ENCODE measurements at places on chromosomes 16 and 17.

DNA sequence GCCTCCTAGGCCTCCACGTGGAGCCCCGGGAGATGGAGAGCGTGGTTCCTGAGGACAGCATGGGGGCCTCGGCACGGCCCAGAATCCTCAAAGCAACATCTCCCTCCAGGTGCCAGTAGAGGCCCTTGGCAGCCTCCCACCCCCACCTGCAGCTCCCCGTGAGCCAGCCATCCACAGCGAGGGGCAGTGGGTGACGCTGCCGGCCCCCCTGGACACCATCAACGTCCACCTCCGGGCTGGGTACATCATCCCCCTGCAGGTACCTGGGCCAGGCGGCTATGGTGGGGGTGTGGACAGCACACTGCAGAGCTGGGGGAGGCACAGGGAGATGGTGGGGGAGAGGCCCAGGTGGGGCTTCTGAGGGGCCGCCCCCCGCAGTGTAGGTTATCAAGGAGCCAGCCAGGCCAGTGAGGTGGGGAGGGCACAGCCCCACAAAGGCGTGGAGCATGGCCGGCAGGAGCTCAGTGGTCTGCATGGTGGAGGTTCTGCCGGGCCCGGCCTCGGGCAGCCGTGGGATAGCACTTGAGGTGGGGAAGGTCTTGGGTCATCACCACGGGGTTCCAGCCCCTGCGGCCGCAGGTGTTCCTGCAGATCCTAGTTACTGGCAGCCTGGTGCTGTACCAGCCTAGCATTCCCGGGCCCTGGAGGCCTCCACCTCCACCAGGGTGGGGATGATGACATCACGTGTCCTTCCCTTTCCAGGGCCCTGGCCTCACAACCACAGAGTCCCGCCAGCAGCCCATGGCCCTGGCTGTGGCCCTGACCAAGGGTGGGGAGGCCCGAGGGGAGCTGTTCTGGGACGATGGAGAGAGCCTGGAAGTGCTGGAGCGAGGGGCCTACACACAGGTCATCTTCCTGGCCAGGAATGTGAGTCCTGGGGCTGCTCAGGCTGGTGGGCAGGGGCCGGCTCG, 16.4 kb downstream of the GAA start:
- DNase-seq: no peak

GRCh38 chr16:8505327-8505991, 84.9 kb downstream of the TMEM114 start:
- DNase-seq: no peak

DNA sequence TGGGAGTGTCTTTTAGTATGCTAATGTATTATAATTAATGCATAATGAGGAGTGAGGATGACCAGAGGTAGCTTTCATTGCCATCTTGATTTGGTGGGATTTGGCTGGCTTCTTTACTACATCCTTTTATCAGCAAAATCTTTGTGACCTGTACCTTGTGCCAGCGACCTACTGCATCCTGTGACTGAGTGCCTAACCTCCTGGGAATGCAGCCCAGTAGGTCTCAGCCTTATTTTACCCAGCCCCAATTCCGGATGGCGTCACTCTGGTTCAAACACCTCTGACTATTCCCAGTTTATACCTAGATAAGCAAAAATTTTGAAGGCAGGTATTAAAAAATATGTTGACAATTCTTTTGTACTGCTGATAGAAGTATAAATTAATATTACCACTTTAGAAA, 10.5 kb upstream of the BLMH start:
- DNase-seq: no peak

- no peak for DNase-seq
Measured at GRCh38 chr17:60163108-60163784, 13.5 kb downstream of the CA4 start.

- no peak for DNase-seq
Measured at GRCh38 chr16:78060295-78060694, 37.9 kb downstream of the CLEC3A start.

DNA sequence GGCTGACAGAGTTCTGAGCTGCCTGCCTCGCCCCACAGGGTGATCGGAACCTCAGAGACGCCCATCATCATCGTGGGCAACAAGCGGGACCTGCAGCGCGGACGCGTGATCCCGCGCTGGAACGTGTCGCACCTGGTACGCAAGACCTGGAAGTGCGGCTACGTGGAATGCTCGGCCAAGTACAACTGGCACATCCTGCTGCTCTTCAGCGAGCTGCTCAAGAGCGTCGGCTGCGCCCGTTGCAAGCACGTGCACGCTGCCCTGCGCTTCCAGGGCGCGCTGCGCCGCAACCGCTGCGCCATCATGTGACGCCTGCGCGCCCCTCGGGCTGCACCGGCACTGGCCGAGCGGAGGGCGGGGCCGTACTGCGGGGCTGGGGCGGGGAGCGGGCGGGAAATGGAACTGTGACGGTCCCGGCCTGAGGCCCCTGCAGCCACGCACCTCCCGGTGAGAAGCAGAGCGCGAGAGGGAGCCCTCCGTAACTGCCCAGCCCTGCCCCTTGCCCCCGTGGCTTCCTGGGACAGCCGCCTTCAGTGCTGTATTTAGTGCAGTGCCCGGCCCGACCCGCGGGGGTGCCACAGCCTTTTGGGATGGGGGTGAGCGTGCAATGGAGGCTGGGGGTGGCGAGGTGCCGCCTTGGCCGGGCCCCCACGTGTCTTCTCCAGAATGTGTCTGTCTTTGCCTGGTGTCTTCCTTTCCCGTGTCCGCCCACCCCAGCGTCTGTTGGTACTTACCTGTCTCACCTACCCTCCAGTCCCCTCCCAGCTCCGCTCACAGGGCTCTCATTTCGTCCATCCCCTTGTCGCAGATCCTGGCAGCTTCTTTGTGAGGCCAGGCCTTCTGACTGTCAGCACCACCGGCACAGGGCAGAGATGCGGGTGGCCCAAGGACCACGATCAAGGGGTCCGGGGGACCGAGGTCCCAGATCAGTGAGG, 9.8 kb downstream of the RASL10B start:
- DNase-seq: no peak

- DNase-seq: peak; percentile 21
Measured at GRCh38 chr17:75689441-75689873, 22.3 kb downstream of the SAP30BP start.

DNA sequence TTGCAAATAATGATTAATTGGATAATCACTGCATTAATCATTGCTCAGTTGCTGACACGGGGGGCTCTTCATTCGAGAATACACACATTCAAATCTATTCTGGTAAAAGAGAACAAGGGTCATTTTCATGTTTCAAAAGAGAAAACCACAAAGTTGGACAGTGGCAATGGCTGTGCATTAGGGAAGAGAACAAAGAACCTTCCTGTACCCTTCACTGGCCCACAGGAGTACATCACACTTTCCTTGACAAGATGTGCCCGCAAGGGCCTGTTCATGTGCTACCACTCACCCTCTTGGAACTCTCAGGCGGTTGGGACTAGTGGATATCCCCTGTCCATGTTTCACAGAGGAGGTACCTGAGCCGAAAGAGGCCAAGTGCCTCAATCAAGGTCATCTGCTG, 223.2 kb downstream of the ZFHX3 start:
- DNase-seq: no peak

DNA sequence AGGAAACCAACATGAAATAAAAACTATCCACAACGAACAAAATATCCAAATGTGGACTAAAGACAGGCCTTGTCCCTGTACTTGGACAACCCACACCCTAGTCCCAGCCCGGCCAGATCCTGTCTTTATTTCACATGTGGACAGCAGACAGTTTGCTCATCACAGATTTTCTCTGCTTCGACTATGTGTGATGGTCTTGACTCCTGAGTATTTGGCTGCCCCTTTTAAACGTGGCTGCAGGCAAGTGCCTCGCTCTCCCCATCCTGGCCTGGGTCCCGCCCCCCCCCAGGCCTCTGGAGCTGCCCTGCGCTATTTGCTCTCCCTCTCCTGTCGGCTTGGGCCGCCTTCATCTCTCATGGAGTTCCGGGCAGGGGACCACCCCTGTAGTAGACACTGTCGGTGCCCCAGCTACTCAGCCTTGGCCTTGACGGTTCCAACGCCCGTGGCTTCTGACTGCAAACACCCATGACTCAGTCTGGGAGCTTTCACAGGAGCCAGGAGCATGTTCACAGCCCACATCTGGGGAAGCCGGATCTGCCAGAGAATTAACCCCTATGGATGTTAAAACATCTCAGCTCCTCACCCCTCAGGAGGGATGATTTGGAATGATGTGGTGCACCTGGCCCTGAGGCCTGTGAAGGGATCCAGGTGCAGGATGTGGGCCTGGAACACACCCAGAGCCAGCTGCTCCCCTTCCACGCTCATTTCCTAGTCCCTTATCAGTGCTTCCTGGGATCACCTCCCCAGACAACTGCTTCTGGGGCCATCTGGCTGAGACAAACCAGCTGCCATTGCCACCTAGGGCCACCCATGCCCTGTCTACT, 229.7 kb upstream of the RPL38 start:
- no peak for DNase-seq

- DNase-seq: peak; percentile 76
Measured at GRCh38 chr17:80892019-80892855, 99.4 kb upstream of the CHMP6 start.

- no peak for DNase-seq
Measured at GRCh38 chr16:46762583-46762982, 14.4 kb upstream of the MYLK3 start.

DNA sequence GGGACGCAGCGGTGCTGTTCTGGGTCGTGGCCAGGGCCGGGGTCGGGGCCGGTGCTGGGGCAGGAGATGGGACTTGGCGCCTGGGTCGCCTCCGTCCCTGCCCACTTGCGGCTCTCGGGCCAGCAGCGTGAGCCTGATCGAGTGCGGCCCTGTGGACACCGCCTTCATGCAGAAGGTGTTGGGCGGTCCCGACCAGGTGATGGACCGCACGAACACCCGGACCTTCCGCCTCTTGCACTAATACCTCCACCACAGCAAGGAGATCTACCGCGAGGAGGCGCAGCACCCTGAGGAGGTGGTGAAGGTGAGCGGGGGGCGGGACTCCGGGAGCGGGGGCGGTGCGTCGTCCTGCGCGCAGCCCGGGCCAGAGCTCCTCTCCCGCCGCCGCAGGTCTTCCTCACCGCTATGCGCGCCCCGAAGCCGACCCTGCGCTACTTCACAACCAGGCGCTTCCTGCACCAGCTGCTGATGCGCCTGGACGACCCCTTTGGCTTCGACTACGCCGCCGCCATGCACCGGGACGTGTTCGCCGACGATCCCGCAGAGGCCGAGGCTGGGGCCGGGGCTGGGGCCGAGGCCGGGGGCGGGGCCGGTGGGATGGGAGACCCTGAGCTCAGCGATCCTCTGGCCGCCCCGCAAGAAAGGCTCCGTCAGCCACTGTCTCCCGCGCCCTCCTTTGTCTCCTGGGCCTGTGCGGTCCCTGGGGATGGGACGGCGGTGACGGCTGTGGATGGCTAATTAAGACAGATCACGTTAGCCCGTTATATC, 4.5 kb upstream of the HSD17B1 start:
- peak; percentile 75 for DNase-seq

GRCh38 chr16:48269011-48269410, 21.7 kb upstream of the ABCC11 start:
- DNase-seq: no peak

GRCh38 chr17:77279448-77280303, 138.9 kb downstream of the SEC14L1 start:
- no peak for DNase-seq

DNA sequence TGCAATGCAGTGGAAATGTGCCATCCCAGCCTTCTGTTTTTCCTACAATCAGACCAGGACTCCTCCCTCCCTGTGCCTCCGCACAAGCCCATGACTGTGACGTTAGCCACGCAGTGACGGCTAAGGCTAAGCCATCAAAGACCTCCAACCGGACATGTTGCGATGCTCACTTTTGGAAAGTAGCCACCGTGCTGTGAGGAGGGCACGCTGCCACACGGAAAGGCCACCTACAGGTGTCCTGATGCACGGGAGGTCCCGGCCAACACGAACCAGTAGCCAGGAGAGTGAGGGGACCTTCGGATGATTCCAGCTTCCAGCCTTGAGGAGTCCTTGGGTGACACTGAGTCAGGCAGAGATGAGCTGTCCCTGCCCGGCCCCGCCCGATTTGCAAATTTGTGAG, 53.9 kb downstream of the FOXL1 start:
- DNase-seq: no peak

GRCh38 chr16:11310634-11310977, 29.5 kb upstream of the PRM1 start:
- DNase-seq: no peak

GRCh38 chr17:27461192-27461859, 5.1 kb downstream of the KSR1 start:
- no peak for DNase-seq

- DNase-seq: peak; percentile 44
Measured at GRCh38 chr16:16127469-16128116, 95.7 kb downstream of the ABCC6 start.

All from stimulated activated CD4-positive, alpha-beta T cell treated with anti-CD3 and anti-CD28 coated beads, Interleukin-1b, Interleukin-23, amount 100 ng/mL, for 4 hours (primary cell).